ENCODE measurements at places on chromosomes 5 and 9.

DNA sequence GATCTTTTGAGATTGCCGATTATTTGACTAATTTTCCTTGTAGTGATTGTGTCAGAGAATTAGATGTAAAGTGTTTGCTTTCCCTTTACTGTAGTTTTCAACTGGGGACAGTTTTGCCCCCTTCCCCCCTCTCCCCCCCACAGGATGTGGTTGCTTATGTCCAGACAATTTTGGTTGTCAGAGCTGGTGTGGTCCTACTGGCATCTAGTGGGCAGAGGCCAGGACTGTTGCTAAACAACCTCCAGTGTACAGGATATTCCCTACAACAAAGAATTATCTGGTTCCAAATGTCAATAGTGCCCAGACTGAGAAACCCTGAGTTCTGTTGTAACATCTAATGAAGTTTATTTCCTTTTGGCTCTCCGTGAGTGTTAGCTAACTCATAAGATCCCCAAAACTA is 20.0 kb downstream of the TMEFF1 start:
- DNase-seq, result no peak

DNA sequence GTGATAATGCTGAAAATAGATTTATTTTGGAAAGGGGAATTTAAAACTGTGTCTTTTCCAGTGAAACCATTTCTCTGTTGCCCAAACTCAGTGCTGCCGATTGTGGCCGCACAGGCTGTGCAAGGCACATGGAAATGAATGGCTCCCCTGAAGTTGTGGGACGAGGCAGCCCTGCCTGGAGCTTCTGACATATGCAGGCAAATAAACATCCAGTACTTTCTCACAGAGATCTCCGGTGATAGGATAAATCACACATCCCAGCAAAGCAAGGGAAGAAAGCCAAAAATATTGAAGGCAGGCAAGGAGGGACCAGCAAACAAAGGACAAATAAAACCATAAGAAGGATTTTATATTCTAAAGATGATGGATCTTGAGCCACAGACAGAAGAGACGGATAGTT is 464.5 kb downstream of the MTRR start:
- DNase-seq, result no peak

DNA sequence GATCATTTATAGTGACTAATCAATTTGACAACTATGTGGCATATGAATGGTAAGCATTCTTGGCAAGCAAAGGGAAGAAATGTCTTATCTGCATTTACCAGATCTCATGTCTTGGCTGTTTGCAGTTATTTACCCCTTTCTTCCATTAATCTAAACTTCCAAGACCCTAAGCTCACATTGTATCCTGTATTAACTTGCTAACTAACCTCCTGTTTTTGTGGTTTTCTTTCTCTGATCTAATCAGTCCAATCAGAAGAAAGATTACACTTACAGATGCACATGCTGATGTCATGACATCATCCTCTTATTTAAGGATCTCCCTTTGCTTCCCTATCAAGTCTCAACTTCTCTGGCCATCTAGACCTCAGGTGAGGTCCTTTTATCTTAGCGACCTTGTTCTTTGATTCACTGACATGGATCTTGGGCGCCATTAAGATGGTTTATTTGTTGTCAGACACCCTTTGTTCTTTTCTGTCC is 95.5 kb downstream of the F2RL2 start:
- no peak for DNase-seq

GRCh38 chr5:38462976-38463633 is 93.3 kb downstream of the LIFR start:
- no peak for DNase-seq

GRCh38 chr9:95085861-95086563 is 231.5 kb downstream of the FANCC start:
- DNase-seq, result no peak

- no peak for DNase-seq
Measured at GRCh38 chr5:10689391-10690081, 71.5 kb downstream of the DAP start.

GRCh38 chr9:74331607-74332006 is 165.5 kb upstream of the RORB start:
- DNase-seq, result no peak

GRCh38 chr9:93064392-93065134 is 6.1 kb downstream of the SUSD3 start:
- DNase-seq, result no peak

DNA sequence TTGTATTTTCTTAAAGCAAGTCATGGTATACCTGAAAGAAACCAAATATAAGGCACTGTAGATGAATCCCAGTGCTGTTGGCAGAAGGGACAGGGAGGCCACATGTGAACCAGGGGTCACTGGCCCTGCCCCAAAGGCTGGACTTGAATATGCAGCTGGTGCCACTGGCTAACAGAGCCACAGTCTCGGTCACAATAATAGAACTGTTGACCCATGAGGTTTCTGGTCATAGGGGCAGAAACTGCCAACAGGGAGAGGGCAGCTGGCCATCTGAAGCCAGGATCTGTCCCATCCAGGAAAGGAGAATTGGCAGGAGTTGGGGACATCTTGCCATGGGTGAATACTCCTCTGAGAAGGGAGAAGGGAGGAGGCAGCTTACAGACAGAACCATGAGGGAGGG is 31.9 kb downstream of the PALM2AKAP2 start:
- DNase-seq, result no peak

DNA sequence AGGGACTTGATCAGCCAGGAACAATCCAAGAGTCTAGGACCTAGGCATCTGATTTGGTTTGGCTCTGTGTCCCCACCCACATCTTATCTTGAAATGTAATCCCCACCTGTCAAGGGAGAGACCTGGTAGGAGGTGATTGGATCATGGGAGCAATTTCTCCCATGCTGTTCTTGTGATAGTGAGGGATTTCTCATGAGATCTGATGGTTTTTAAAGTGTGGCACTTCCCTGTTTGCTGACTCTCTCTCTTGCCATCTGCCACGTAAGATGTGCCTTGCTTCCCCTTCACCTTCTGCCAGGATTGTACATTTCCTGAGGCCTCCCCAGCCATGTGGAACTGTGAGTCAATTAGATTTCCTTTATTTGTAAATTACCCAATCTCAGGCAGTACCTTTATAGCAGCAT is 201.7 kb upstream of the ACTBL2 start:
- no peak for DNase-seq

- DNase-seq, result no peak
Measured at GRCh38 chr5:65828022-65828896, 98.1 kb upstream of the ERBIN start.

GRCh38 chr9:127754099-127755060 is 19.3 kb upstream of the TOR2A start:
- no peak for DNase-seq

DNA sequence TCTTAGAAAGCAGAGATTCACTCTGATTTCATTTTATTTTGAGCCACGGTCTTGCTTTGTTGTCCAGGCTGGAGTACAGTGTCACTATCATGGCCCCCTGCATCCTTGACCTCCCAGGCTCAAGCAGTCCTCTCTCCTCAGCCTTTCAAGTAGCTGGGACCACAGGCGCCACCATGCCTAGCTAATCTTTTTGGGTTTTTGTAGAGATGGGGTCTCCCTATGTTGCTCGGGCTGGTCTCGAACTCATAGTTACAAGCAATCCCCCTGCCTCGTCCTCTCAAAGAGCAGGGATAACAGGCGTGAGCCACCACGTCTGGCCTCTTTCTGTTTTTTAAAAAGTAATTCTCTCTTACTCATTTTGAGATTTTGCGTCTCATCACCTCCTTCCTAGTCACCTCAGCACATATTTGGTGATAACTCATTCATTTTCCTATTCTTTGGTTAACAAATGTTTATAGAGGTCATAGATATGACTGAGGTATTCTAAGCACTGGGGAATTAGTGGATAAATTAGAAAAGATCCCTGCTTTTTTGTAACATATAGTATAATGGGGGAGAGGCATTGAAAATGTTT is 10.8 kb upstream of the DCP2 start:
- no peak for DNase-seq

GRCh38 chr5:172321593-172321992 is 38.0 kb upstream of the UBTD2 start:
- no peak for DNase-seq

DNA sequence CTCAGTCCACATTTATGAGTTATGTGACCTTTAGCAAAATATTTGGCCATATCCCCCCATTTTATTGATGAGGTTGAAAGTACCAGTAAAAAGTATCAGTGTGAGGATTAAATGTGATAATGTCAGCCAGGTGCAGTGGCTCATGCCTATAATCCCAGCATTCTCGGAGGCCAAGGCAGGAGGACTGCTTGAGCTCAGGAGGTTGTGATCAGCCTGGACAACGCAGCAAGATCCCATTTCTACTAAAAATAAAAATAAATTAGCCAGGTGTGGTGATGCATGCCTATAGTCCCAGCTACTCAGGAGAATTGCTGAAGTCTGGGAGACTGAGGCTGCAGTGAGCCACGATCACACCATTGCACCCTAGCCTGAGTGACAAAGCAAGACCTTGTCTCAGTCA is 71.2 kb downstream of the GRAMD2B start:
- DNase-seq, result no peak

DNA sequence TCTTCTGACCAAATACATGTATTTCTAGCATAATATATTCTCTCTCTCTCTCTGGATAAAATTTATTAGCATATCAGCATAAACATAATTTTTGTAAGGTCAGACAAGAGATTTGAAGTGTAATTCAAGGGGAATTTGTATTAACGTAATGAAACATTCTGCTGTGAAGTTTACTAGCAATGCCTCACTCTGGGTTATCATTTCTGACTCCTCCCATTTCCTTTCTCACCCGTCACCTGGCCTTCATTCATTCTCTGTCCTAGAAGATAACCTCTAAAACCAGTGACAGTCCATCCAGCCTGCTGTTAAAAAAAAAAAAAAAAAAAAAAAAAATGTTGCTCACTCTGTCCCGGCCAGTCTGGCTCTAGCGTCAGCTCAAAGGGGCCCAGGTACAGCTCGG is 27.1 kb downstream of the GRAMD2B start:
- DNase-seq, result no peak

DNA sequence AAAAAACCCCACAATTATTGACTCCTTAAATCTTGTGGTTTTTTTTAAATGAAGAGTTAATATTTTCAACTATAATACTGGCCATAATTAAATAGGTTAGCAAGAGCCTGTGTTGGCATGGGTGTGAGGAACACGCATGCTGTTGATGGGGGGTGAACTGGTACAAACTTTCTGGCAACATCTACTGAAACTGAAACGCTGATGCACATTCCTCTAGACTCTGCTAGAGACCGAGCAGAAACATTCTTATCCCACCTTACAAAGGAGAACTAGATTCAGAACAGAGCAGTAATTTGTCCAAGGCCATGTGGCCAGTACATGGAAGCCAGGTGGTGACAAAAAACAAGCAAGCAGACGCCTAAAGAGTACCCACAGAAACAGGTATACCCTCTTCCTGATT is 2.4 kb downstream of the BICD2 start:
- no peak for DNase-seq

DNA sequence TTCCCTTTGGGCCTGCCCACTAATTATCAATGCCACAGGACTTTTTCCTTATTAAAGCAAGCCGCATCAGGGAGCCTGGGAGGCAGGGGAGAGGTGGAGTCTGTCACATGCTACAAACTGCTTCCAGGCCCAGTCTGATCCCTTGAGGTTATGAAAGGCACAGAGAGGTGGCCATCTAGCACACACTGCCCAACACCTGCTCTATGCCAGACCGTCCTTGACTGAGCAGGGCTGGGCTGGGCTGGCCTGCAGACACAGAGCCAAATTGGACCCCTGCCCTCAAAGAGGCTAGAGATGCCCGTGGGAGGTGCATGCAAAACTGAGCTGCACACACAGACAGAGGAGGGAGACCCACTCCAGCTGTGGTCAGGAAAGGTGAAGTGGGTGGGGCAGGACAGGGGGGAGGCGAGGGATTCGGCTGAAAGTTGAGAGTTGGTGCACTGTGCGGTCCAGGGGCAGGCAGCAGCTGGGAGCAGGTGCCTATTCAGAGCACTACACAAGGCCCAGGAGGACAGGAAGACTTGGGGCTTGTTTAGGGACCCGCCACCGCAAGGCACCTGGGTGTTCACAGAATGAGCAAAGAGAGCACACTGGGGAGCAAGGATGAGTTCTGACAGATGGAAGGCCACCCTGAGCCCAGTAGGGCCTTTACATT is 36.4 kb upstream of the TCF7 start:
- DNase-seq, result no peak

- no peak for DNase-seq
Measured at GRCh38 chr5:160054047-160054446, 45.1 kb downstream of the TTC1 start.

DNA sequence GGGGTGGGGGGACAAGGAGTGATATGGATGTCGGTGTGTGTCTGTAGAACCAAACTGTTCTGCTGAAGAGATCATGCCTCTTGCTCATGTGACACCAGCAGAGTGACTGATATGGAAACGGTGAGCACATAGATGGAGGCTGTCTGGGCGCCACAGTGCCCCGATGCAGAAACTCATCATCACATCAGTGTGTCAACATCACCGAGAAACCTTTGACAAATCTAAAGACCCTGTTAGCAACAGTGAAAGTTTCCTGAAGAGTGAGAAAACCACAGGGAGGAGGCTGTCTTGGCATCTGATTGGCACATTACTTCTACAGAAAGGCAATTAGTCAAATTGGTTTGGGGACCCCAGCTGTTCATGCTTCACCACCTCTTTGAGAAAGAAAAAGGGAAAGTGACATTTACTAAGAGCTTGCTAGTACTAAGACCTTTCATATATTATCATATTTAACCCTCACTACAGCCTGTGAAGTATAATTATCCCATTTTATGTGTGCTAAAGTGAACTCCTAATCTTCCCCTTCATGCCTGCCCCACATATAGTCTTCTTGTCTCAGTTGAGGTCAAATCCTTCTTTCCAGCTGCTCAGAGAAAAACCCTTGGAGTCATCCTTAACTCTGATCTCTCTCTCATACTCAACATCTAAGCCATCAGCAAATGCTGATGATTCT is 25.6 kb downstream of the CSF2 start:
- DNase-seq, result no peak

DNA sequence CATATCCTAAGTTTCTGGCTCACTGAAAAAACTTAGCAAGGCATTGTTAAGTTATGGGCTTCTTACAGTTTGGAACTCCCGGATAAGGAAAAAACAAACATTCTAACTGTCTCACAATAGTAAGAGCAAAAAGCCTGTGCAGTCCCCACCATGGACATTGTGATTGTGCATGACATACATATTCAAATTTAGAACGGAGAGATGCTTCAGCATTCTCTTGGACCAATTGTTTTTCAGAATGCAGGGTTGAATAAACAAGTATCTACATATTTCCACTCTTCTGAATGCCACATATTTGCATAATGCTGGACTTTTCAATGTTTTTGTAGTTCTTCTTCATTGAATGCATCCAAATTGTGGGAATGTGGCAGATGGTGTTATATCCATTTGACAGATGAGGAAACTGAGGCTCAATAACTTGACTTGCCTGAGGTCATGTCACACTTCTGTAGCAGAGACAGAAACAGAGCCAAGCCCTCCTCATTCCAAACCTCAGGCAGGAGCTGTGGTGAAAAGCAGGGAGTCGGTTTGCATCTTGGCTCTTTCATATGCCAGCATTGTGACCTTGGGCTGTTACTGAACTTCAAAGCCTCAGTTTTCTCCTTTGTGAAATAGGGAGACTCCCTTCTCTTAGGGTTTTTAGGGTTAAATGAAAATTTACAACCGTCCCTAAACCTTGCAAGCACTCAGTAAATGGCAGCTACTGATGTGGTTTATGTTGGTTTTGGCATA is 95.1 kb downstream of the IQGAP2 start:
- no peak for DNase-seq

All from HS-27A (cell line).